Fibroblast of skin of right biceps (primary cell): ENCODE measurements at places on chromosomes 13 and 19.
A peak's percentile ranks its signal among the peaks of the same experiment; 100 is the strongest.

GRCh38 chr13:98328511-98328910 is 151.4 kb upstream of the RNF113B start:
- DNase-seq: no peak

GRCh38 chr13:98401934-98402333 is 175.0 kb downstream of the STK24 start:
- DNase-seq: no peak

DNA sequence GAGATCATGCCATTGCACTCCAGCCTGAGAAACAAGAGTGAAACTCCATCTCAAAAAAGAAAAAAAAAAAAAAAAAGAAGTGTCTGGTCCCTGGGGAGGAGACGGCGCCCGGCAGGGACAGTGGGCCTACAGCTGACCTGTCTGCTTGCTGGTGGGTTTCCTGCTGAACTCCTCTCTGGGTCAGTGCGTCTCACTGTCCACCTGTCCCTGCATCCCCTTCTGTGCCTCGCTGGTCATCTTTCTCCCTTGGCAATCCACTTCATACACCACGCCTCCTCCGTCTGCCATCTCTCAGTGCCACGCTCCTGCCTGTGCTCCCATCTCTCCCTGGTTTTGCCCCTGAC is 63.4 kb downstream of the ACSBG2 start:
- DNase-seq: no peak

- no peak for DNase-seq
Measured at GRCh38 chr19:54429176-54429495, 13.9 kb downstream of the TTYH1 start.

DNA sequence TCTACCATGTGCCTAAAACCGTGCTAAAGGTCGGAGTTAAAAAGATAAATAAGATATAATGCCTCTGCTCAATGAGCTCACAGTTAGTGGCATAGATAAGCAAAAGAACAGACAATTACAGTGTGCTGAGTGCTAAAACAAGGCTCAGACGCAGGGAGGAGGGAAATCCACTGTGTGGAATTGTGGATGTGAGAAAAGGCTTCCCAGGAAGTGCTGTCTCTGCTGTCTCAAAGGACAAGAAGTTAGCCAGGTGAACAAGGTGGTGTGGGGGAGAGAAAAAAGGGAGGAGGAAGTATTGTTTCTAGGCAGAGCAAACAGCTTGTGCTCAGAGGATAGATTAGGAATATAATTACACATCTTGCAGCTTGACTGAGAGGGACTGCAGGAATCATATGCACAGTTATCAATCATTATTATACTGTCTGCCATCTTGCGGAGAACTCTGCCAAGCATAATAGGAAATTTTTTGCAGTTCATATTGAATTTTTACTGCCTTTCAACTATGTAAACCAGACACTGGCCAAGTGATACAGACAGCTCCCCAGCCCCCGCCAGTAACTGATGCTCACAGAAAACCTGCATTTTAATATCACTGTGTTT is 9.3 kb downstream of the C13orf42 start:
- no peak for DNase-seq

DNA sequence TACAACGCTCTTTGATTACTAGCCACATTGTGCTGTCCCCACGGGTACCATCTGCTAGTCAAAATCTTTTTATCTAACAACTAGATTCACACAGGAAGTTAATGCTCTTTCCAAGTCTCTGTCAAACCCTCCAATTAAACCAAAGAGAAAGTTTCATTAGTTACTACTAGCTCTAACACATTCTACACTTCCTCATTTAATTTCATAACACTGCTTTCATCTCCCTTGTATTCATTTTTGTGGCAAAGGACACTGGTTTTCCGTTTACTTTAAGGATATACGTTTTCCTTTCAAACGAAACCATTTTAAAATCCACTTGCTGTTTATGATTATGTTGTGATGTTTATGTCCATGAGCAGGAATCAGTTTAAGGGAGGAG is 5.3 kb downstream of the DYRK1B start:
- no peak for DNase-seq

GRCh38 chr19:29259153-29259552 is 46.2 kb upstream of the UQCRFS1 start:
- no peak for DNase-seq

- no peak for DNase-seq
Measured at GRCh38 chr19:9818175-9818733, 625 bp downstream of the FBXL12 start.

GRCh38 chr13:33183431-33184111 is 102.0 kb downstream of the STARD13 start:
- DNase-seq: peak; percentile 89

DNA sequence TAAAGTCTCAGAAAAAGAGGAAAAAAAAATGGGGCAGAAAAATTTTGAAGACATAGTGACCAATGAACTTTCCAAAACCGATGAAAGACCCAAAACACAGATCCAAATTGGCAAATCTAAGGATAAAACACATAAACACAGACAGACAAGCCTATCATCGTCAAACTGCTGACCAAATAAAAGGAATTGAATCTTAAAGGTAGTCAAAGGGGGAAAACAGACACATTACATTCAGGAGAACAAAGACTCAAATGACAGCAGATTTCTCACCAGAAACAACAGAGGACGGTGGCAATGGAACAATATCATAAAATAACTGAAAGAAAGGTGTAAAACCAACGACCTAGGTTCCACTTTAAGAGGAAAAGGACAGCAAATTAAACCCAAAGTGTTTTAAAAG is 10.2 kb downstream of the RBM26 start:
- no peak for DNase-seq

GRCh38 chr13:111370570-111371535 is 50.4 kb downstream of the TEX29 start:
- DNase-seq: peak; percentile 26

GRCh38 chr13:102147353-102147752 is 254.5 kb downstream of the FGF14 start:
- DNase-seq: no peak

GRCh38 chr13:106110241-106110855 is 425.1 kb downstream of the EFNB2 start:
- peak; percentile 63 for DNase-seq

DNA sequence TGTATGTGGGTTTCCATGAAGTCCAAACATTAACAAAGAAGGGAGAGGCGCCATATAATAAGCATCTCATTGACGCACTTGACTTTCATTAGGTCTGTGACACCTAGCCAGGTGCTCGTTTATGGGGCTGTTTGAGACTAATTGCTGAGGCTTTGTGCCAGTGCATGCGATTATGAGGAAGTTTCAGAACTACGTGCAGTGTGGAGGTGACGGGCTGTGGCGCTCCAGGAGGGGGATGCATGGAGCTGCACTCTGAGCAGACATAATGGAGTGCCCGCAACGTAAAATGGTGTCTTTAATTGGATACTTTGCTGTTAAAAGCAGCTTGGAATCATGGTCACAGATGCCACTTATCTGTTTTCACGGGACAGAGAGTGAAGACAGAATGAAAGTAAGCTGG is 223.2 kb downstream of the FGF9 start:
- no peak for DNase-seq

GRCh38 chr13:43567608-43568007 is 219.2 kb downstream of the ENOX1 start:
- peak; percentile 68 for DNase-seq

DNA sequence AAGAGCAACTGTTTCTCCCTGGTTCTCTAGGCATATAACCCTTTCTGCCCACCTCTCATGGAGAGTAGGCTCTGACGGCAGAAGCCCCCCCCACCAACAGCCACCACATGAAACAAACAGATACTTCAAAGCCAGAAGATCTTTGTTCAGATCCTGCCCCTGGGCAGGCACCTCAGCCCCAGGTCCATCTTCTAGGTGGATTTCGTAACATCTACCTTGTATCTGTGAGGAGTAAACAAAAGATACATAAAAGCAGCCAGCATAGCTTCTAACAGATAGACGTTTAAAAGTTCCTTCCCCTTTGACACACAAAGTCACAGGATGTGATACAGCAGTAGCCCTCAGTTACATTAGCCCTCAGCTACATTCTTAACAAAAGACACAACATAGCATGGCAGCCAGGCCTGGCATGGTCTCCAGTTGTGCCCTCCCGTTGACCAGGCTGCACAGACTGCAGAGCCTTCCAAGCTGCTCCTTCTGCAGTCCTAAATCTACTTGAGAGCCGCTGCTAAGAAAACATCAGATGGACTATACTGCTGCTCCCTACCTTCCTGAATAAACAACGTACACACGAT is 35.4 kb downstream of the BRD4 start:
- no peak for DNase-seq

DNA sequence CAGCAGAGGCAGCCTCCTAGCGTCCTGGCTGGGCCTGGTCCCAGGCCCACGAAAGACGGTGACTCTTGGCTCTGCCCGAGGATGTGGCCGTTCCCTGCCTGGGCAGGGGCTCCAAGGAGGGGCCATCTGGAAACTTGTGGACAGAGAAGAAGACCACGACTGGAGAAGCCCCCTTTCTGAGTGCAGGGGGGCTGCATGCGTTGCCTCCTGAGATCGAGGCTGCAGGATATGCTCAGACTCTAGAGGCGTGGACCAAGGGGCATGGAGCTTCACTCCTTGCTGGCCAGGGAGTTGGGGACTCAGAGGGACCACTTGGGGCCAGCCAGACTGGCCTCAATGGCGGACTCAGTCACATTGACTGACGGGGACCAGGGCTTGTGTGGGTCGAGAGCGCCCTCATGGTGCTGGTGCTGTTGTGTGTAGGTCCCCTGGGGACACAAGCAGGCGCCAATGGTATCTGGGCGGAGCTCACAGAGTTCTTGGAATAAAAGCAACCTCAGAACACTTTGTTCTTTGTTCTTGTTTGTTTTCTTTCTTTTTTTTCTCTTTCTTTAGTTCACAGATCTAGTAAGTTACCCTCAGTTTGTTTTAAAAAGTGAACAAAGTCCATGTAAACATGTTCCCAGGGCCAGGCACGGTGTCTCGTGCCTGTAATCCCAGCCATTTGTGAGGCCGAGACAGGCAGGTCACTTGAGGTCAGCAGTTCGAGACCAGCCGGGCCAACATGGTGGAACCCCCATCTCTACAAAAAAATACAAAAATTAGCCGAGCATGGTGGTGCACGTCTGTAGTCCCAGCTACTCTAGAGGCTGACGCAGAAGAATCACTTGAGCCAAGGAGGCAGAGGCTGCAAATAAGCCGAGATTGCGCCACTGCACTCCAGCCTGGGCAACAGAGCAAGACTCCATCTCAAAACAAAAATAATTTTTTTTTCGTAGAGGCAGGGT is 10.2 kb downstream of the ANGPTL4 start:
- no peak for DNase-seq

DNA sequence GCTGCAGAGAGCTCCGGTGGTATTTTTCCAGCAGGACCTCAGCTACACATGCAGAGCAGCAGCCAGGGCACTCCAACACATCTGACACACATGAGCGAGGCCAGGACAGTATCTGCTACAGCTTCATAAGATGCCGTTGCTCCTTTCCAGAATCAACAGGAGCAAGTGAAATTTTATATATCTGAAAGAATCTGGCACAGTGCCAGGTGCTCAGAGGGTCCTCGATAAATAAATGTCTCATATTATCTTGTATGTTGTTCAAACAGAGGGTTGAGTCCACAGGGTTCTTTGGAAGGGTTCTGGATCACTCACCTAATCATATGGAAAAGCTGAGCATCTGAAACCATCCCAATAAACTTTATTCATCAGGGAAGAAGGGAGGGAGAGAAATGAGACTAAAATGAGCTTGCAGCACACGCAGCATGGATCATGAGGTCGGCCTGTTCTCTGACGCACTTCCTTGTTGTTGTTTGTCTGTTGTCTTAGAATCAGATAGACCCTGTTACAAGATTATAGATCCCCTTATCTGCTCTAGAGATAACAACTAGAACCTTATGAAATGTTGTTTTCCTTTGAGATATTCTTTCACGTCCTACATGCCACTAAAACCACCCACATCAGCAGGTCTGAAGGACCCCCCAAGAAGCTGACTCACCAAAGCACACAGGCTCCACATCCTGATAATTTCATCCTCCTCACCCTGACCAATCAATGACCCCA is 3.2 kb upstream of the METTL21C start:
- no peak for DNase-seq

DNA sequence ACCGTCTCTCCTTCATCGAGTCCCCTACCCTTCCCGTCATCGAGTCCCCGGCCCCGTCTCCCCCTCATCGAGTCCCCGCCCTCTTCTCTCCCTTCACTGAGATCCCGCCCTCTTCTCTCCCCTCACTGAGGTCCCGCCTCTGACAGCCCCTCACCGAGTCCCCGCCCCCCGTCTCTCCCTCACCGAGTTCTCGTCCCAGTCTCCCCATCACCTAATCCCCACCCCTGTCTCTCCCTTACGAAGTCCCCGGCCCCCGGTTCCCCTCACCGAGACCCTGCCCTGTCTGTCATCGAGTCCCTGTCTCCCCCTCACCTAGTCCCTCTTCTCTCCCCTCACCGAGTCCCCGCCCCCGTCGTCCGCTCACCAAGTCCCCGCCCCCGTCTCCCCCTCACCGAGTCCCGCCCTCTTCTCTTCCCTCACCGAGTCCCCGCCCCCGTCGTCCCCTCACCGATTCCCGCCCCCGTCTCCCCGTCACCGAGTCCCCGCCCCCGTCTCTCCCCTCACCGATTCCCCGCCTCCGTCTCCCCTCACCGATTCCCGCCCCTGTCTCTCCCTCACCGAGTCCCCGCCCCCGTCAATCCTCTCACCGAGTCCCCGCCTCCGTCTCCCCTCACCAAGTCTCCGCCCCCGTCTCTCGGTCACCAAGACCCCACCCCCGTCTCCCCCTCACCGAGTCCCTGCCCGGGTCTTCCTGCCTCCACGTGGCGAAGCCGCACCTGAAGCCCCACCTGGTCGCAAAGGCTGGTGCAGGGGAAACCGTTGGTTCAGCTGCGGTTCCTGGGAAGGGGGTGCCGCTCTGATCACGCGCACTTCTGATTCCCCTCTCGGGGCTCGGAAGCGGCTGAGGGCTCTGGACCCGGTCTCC is 23.9 kb upstream of the ZNF846 start:
- peak; percentile 93 for DNase-seq

- no peak for DNase-seq
Measured at GRCh38 chr13:71864094-71864985, 2.7 kb downstream of the DACH1 start.

- no peak for DNase-seq
Measured at GRCh38 chr19:54606891-54607784, 13.7 kb downstream of the LILRA1 start.

DNA sequence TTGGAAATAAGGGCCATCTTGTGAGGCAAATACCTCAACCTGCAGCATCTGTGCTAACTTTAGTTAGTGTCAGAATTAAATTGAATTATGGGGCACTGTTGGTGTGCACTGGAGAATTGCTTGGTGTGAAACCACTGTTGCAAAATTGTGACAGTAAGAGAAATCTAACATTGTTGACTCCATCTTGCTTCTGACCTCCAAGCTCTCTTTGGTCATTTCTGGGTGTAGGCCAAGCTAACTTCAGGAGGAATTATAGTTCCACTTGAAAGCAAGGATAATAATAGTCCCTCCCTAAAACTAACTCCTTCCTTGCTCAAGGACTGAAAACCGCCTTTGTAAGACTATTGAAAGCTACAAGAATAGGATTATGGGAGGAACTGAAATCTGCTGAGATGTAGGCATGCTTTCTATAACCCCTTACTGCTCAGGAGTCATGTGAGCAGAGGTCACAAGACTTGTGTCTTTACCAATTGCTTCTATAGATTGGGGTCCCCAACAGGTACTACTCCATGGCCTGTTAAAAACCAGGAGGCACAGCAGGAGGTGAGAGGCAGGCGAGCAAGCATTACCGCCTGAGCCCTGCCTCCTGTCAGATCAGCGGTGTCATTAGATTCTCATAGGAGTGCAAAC is 24.9 kb upstream of the GAS6 start:
- DNase-seq: no peak
